HL-60 (cell line): ENCODE measurements at places on chromosomes 6 and 20.
A peak's percentile ranks its signal among the peaks of the same experiment; 100 is the strongest.

DNA sequence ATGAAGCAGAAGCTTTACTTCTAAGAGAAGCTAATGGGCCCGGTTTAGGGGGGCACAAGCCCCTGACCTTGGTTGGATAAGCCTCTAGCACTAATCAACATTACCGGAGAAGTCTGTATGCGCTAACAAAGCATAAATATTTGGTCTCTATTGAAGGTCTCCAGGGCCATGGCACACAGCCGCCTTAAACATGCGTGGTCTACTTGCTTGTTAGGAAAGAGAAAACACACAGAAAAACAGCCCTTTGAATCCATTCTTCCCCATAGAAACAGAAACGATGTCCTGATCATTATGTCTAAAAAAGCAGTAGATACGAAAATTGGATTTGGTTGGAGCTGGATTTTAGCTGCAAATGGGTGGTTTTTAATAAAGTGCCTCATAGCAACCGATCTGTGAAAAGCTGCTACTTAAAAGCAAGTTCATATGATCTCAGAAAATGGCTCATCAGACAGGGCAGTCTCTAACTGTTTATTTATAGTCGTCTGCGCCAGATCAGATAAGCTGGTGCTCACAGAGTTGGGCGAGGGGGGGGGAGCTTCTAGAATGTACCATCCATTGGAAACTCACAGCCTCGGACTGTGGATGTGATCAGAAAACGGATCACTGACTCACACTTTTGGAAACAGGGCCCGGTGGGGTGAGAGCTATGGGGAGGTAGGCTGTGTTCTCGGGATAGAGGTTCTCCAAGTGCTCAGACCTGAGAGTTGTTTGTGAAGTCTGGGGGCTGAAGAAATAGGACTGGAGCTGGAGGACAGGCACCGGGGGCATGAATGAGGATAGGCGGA, 35.3 kb upstream of the APCDD1L start:
- no peak for DNase-seq

GRCh38 chr6:147065786-147066185, 138.4 kb upstream of the STXBP5 start:
- DNase-seq = no peak

DNA sequence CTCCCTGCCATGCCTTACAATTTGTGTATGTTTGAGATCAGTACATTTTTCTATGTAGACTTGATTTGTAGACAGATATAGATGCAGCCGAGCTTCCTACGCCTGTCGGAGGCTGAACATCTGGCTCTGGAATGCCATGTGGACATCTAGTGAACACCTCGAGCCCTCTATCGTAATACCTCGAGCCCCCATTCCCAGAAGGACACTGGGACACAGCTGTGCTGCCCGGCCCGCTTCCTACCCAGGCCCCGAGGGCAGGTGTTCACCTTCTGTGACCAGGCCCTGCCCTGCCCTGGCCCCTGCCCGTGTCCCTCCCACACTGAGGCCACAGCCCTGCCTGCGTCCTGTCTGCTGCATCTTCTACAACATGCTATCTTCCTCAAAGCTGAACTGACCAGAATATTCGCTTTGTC, 12.9 kb downstream of the RPS6KA2 start:
- DNase-seq = no peak

- DNase-seq = no peak
These were observed 217.2 kb upstream of the ZNF217 start for GRCh38 chr20:53810661-53811355.

GRCh38 chr6:39221779-39222641, 7.3 kb downstream of the KCNK5 start:
- DNase-seq = no peak

DNA sequence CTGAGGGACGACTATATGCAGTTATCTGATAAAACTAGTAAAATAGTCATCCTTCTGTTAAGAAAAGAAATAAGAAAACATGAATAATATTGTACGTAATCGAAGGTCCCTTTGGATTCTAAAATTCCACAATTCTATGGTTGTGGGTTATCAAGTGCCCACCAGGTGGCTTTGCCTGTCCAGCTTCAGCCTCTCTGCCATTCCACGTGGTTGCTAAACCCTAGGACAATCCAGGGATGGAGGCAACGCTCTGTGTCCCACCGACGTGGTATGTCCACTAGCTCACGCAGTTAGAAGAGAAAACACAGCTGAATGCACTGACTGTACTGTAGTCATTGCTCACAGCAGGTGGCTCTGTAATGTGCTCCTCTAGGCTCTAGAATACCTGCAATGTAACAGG, 349.3 kb downstream of the FARS2 start:
- DNase-seq = no peak

DNA sequence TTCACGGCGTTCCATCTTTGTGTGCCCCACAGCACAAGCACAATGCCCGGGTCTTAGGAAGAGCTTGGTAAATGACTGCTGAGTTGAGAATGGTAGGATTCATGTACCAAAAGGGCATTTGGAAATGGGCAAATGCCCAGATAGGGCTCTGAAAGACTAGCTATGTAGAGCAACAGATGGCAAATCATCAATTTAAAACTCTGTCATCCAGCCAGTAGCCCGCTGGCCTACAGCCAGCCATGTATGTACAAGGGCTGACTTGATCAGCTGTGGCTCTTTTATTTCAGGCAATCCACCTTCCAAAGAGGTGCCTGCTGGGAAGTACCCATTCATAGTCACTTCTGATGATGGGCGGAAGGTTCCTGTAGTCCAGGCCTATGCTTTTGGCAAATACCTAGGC, 35.1 kb downstream of the NT5E start:
- no peak for DNase-seq

- no peak for DNase-seq
These were observed 8.7 kb downstream of the ZHX3 start for GRCh38 chr20:41308726-41309413.

DNA sequence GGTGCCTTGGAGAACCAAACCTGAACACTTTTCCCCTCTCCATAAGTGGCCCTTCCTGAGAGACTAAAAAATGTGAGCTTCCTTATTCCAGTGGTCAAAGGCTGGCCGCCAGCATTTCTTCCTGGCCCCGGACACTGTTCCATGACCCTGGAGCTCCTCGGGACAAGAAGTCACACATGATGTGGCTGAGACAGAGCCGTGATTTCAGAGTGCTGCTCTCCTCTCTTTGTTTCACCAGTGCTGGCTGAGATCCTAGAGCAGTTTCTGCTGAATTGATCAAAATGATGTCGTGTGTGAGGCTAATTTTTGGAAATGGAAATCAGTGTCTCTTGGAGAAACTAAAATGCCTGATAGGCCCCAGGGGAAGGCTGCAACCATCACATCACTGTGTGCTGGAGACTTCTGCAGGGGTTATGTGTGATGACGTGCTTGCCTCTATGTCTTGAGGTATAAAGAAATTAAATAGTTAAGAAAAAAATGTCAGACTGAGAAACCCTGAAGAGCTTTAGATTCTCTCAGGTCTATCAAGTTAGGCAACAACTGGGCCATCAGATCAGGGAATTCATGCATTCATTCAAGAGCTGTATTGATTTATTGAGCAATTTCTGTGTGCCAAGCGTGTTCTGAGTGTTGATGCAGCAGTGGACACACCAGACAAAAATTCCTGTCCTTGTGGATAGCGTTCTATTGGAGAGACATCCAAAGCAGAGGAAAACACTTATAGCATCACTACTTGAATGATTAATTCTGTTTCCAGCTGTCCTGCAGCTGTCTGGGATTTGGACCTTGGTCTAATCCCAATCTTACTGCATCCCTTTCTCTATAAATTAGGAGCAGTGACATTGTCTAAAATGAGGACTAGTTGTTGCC, 72.7 kb upstream of the CCN6 start:
- DNase-seq = no peak

- DNase-seq = no peak
These were observed 127.0 kb downstream of the MAFB start for GRCh38 chr20:40562031-40562430.

- DNase-seq = no peak
These were observed 178.9 kb downstream of the MMUT start for GRCh38 chr6:49284180-49284579.

- DNase-seq = no peak
These were observed 58.2 kb upstream of the TRAF3IP2 start for GRCh38 chr6:111663692-111664564.

- DNase-seq = no peak
These were observed 86.3 kb upstream of the PMEPA1 start for GRCh38 chr20:57795977-57796560.

DNA sequence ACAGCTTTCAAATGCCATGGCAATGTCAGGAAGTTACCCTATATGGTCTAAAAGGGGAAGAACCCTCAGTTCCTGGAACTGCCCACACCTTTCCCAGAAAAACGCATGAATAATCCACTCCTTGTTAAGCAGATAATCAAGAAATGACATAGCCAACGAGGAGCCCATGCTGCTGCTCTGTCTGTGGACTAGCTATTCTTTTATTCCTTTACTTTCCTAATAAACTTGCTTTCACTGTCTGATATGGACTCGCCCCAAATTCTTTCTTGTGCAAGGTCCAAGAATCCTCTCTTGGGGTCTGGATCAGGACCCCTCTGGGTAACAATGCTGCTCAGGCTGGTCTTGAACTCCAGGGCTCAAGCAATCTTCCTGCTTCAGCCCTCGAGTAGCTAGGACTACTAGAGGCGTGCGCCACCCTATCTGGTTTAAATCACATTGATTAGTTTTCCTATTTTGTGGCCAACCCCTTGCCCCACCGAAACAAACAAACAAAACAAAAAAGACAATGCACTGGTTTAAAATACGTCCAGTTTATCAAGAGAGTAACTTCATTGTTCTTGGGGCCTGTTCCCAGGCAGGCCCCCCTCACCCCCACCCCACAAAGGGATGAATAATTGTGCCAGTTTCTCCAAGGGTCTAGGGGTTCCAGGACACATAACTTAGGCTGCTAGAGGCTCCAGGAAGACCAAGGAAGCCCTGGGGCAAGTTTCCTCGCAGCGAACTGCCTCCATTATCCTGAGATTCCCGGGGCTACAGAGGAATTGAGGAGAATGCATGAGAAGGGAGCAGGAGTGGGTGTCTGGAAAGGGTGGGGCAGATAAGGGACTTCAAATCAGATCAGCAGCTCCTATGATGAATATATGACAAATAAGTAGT, 10.1 kb upstream of the AKAP12 start:
- DNase-seq = no peak

DNA sequence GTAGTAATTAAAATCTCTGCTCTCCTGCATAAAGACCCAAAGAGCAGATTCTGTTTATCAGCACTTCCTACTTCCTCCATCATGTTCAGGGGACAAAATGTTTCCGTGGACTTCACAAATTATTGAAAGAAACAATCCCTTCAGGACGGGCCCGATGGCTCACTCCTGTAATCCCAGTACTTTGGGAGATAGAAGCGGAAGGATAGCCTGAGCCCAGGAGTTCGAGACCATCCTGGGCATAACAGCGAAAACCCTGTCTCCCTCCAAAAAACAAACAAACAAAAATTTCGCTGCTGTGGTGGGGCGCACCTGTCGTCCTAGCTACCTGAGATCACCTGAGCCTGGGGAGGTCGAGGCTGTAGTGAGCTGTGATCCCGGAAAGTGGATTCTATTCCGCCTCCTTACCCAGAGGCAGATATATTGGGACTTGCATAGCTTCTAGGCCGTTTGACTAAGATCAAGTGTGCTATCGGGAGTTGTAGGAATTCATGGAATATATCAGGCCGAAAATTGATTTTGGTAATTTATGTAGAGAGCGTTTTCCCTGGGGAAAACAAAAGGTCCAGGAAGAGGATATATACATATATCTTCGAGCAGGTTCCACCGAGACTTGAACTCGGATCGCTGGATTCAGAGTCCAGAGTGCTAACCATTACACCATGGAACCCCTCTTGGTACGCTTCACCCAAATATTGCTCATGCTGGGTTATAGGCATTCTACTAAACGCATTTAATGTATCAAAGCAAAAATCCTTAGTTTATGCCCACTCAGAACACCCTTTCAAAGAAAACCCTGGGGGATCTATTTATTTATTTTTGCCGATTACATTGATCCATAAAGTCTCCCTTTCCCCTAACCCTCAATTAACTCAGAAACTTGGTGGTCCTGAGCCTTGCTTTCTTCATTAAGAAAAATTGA, 74.5 kb upstream of the ZNF184 start:
- DNase-seq = peak; percentile 42

GRCh38 chr6:118122801-118123200, 215.7 kb downstream of the SLC35F1 start:
- DNase-seq = no peak

- DNase-seq = no peak
These were observed 56.4 kb upstream of the PHACTR2 start for GRCh38 chr6:143621159-143621873.

GRCh38 chr6:116106146-116106545, 5.5 kb downstream of the NT5DC1 start:
- DNase-seq = no peak

GRCh38 chr6:134621858-134622257, 303.9 kb upstream of the SGK1 start:
- DNase-seq = no peak

DNA sequence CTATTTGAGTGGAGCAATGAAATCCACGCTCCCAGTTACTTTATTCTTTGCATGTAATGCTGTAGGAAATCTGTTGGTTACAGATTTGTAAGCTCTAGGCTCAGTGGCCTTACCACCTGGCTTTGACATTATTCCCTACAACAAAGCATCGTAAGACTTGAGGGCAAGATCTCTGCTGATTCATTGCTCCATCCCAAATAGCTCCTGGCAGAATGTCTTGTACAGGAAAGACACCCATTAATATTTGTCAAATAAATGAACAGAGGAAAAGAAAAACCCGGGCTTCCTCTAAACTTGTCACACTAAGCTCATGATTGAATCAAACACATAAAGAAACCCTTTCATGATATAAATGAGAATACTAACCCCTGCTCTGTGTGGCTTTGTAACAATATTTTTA, 357.5 kb upstream of the RNF217 start:
- no peak for DNase-seq

- DNase-seq = peak; percentile 54
These were observed 26.3 kb downstream of the SLC13A3 start for GRCh38 chr20:46624946-46625345.

GRCh38 chr6:156451088-156451487, 326.1 kb upstream of the ARID1B start:
- DNase-seq = no peak

DNA sequence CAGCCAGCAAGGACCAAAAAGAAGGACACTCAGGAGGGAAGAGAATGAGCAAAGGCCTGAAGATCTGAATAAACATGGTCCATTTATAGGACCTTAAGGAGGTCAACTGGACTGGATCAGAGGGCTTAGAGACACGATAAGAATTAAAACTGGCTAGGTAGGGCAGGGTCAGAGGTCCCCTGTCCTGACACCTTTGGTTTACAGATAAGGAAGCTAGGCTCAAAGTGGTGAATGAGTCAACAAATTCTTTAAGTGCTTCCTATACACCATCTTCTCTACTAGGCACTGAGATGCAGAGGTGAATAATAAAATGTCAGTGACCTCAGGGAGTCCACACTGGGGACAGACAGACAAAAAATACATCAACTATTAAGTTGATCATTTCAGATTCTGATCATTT, 70.3 kb downstream of the HIVEP2 start:
- no peak for DNase-seq

- DNase-seq = no peak
These were observed 72.0 kb downstream of the BLOC1S5 start for GRCh38 chr6:7992002-7992815.
